ENCODE measurements at places on chromosomes 2 and 18. TPM values are rescaled to one million over a fixed set of nuclear protein-coding genes. Genes with fewer than 3 reads are reported as not detected.

DNA sequence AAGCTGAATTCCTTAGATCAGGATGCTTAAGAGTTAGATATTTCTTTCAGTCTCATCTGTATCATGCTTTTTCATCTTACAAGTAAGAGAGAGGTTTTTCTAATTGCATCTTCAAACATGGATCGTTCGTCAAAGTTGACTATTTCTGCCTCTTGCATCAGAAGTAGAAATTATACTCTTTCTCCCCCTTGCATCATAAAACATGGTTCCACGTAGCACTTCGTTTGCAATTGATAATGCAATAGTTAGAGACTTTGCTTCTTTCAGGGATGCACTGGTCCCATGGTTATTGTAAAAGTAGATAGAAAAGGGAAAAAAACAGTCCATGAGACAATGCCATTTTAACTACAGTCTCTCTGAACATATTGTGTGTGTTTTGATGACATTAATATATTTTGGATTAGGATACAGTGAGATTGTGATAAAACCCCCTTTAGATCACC is 75.1 kb upstream of the PARD3B start:
- DNase-seq, result no peak

GRCh38 chr2:133458280-133458679 is 110.0 kb downstream of the NCKAP5 start:
- DNase-seq, result no peak

DNA sequence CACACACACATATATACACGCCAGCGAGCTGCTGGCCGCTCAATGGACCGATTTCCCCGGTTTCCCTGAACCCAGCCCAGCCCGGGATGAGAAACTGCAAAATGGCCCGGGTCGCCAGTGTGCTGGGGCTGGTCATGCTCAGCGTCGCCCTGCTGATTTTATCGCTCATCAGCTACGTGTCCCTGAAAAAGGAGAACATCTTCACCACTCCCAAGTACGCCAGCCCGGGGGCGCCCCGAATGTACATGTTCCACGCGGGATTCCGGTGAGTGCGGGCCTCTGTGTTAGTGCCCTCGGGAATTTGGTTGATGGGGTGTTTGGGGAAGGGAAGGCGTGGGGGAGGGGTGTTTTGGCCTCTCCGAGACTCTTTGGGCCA is 392 bp downstream of the ST8SIA3 start:
- no peak for DNase-seq

DNA sequence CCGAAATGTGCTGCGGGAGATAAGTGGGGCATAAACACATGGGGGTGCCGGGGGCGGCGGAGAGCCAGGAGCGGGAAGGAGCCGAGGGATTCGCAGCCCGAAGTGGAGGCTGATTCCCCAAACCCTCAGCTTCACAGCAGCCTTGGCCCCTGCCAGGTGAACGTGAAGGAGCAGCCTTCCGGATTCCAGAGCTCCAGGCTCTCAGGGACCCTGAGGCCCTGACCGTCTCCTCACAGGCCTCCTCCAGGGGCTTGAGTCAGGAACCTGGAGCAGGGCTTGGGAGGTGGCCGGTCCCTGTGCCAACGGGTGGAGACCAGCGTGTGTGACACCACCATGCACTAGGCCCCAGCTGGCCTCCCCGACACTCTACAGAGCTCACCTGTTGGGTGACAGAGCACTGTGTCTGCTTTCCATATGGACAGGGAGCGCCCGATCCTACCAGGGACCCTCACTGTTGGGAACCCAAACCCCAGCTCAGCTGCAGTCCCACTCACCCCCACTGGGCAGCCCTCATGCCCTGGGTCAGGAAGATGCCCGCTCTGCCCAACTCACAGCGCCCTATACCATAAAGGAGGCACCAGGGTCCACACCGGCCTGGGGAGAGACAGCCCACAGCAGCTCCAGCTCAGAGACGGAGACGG is 117.6 kb upstream of the OTOS start:
- DNase-seq, result no peak

The SOCS6 gene
- 5.4 TPM for total RNA-seq

Measured in thymus (tissue), 14 donors.